ENCODE measurements at places on chromosomes 4 and X.

DNA sequence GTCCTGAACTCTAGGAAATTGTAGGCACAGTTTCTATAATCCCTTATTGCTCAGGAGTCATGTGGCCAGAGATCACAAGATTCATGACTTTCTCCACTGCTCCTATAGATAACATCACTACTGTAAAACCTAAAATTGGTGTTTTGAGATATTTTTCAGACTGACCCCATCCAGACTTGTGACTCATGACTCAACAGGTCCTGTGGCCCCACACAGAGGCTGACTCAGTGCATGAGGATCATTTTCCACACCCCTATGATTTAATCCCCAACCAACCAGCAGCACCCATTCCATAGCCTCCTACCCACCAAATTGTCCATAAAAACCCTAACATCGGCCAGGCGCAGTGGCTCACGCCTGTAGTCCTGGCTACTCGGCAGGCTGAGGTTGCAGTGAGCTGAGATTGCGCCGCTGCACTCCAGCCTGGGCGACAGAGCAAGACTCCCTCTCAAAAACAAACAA lies 13.2 kb upstream of the XIAP start:
- DNase-seq, result no peak

- no peak for DNase-seq
Measured at GRCh38 chrX:105017641-105018040, 202.9 kb downstream of the TEX13A start.

DNA sequence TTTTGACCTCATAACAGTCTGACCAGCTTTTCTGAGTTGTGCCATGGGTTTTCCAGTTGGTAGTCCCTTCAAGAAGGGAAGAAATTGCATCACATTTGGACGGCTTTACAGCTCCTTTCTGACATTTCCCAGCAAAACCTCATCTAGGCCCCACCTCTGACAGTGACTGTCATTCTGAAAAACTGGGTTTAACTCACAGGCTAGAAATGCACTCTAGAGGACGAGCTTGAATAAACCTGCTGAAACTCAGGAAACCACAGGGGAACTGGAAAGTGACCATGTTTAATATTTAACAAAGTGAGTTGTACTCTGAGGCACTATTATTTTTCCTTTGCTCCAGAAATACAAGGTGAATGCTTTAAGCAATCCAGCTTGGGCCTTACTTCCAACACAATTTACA lies 434.3 kb upstream of the RASGEF1B start:
- DNase-seq, result no peak

DNA sequence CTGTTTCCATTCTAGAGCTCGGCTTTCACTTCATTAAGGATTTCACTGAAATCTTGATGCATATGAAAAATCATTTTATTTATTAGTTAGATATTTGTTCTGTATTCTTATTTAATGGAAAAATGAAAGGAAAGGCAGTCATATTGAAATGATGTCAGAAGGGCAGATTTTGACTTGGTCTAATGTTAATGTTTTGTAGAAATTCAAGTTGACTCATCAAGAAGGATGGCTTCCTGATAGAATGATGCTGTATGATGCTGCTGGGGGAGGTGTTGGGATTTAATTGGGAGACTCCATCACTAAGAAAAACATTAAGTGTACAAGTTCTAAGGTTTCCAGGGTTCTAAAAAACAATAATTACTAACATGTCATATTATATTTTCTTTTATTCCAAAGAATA lies 204.8 kb downstream of the PDGFC start:
- no peak for DNase-seq

DNA sequence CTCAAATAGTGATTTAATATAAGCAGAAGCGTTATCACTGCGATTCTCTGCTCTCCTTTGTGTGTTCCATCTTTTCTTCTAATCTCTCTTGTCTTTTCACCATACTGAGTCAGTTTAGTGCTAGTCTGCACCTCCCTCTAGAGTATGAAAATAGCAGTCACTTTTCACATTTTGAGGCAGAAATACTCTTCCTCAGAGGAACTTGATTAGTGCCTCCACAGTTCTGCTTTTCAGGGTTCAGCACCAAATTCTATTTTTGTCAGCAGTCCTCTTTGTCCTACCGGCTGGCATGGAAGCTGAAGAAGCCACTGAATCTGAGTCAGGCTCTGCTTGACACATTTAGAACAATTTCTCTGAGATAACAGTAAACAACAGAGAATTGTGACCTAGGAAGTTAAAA lies 49.7 kb upstream of the ANKRD17 start:
- DNase-seq, result no peak

DNA sequence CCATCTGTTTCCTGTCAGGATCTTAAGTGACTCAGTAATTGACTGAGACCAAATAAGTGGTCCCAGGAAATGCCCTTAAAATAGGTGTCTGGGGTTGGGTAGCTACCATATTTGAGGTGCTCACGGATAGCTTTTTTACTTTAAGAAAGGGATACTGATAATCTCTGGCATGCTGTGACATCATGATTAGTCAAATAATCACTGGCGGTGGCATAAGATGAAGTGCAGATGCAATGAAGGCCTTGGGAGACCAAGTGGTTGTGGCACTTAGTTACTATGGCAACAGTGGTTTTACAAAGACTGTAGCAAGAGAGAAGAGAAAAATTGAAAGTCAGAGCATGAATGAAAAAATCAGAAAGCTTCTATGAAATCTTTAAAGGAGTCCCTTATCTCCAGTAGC lies 114.5 kb upstream of the SLIT2 start:
- no peak for DNase-seq

DNA sequence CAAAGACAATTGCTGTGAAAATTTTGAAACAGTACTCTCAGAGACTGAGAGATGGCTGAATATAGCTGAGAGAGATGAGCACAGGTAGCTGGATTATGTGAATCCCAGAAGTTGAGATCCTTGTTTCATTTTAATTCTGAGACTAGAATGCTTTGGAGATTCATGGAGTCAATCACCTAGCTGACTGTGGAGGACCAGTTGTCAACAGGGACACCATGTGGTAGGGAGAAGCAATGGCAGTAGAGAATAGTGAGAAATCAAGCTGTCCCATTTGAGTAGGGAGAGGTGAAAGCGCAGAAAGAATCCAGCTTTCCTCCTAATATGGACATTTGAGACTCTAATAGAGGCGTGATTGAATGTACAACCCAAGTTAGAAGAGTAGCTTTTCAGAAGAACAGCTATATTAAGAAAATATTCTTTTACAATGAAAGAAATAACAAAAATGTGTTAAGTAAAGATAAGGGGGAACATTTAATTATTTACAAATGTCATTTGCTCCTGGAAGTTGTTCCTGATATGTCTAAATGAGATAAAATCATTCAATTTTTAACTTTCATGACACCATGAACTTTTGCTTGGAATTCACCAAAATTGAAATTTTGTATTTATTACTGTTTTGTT lies 30.3 kb upstream of the GLRB start:
- DNase-seq, result no peak

DNA sequence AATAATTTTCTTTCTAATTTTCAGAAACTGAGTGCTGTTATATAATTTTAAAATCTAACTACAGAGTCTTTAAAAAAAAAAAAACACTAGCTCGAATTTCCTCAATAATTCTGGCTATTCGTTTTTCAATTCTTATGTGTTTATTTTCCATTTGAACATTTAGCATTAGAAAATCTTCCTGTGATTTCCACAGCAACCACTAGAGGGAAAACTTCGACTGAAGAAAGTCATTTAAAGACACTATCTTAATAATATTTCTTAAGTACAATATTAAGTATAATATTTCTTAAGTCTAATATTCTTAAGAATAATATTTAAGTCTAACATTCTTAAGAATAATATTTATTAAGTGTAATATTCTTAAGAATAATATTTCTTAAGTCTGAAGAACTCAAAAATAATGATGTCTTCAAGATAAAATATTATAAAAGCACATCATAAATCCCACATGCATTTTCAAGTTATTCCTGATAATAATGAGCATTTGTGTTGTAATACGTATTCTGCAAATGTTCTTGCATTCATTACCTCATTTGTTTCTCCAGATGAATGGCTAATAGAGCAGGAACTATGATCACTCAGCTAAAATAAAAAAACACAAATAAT lies 118.4 kb upstream of the WDR17 start:
- no peak for DNase-seq

DNA sequence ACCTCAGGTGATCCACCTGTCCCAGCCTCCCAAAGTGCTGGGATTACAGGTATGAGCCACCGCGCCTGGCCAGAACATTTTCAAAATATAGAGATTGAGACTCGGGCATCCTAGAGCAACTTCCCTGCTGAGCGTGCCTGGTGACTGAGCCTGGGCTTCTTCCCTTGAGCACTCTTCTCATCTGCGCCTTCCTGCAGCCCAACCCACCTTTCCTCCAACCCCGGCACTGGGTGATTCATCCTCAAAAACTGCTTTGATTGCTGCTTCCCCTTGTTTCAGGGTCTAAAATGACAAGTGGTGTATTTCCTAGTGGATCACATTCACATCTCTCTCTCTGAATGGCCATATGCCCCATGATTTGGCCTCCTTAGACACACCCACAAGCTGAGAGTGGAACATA lies 37.8 kb downstream of the PHKA2 start:
- no peak for DNase-seq

GRCh38 chr4:27568236-27568951 lies 707.8 kb downstream of the STIM2 start:
- no peak for DNase-seq

GRCh38 chr4:17670423-17670822 lies 56.0 kb downstream of the MED28 start:
- DNase-seq, result no peak
